Cardiac fibroblast (primary cell): ENCODE measurements at places on chromosomes 3 and 15.

- DNase-seq, result no peak
Observed at GRCh38 chr3:30438126-30438525, 168.3 kb upstream of the TGFBR2 start.

DNA sequence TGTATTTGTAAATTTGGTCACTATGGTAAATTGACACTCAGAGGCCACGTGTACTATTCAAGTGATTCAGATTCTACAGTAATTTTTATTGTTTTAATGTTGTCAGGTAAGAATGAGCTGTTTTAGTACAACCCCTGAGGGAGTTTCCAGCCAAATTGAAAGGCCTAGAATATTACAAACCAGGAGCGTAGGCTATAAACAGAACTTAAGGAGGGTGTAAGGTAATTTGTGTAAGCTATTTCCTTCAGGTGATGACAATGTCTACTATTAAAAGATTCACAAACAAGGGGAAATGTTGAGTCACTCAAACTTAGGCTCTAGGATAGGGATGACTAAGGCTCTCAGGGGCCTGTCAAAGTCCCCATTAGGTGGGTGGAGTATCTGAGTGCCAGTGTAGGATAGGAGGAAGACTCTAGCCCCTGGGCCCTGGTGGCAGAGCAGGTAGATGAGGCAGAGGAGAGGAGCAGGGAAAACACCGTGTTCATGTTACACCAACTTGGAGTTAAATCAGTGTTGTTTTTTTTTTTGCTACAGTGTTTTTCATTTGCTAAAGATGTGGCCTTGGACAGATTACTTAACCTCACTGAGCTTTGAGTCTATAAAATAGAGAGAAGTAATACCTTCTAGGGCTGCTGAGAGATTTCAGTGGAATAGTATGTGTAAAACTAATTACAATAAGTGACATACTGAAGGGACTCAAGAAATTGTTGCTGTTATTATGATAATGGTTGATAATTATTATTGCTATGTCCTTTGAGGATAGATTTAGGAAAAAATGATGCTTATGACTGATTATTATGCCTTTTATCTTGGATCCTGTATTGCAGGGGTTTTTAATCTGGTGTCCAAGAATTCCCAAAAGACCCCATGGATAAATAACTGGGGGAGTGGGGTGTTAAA lies 10.3 kb downstream of the TM4SF1 start:
- DNase-seq, result peak; percentile 62

GRCh38 chr3:147305533-147306250 lies 100.7 kb downstream of the ZIC4 start:
- DNase-seq, result peak; percentile 23

DNA sequence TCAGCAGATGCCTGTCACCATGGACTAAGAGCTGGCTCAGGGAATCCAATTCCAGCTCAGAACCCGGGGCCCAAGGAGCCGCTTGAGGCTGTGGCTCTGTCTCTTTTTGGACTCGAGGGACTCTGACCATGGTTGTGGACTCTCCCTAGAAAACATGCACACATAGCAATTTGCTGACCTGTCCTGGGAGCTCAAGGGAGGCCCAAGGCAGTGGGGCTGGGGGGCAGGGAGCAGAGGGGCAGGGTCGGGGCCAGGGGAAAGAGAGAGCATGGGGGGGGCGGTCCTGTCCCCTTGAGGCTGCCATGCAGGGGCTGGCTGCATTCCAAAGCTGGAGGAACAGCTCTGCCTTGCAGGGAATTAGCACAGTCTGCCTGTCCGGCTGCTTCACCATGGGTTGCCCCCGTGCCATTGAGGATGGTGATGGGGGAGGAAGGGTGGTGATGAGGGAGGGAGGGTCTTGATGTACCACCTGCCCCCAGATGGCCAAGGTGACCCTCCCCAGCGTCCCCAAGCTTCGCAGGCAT lies 190.1 kb downstream of the GOLGA6L6 start:
- DNase-seq, result no peak

DNA sequence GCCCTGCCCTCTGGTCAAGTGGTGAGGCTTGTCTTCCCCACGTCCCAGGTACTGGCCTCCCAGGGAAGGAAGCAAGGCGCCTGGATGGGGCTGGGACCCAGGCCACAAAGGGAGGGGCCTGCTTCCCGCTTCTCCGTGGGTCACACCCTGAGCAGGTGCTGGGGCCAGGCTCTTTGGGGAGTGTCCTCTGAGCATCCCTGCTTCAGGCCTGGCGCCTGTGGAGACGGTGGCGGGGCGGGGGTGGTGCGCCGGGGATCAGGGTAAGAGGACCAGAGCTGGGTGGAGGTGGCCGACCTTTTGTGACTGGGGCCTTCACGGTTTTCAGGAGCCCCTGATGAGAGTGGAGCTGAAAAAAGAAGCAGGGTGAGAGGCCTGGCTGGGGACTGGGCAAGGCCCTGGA lies 3.6 kb downstream of the PLA2G4B start:
- DNase-seq, result no peak
